ENCODE measurements at places on chromosomes 5 and 9.
A peak's percentile ranks its signal among the peaks of the same experiment; 100 is the strongest.

GRCh38 chr5:62477801-62478200 is 65.2 kb downstream of the IPO11 start:
- DNase-seq: no peak

GRCh38 chr9:34501889-34502425 is 20.8 kb downstream of the ENHO start:
- DNase-seq: peak; percentile 55

GRCh38 chr5:54616031-54616430 is 98.5 kb downstream of the SNX18 start:
- peak; percentile 21 for DNase-seq

DNA sequence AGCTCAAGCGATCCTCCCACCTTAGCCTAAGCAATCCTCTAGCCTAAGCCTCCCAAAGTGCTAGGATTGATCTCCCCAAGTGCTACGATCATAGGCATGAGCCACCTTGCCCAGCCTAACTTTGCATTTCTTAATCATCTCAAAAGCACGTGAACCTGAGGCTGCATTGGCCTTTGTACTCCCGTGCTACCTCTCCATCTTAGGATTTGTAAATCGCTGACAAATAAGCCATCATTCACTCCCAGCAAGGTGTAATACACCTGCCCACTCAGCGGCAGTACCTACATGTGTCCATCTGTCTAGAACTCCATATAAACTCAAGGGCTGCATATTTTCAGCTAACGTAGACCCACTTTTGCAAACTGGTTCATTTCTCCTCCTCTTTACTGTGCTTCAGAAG is 2.8 kb downstream of the ANKH start:
- DNase-seq: no peak

DNA sequence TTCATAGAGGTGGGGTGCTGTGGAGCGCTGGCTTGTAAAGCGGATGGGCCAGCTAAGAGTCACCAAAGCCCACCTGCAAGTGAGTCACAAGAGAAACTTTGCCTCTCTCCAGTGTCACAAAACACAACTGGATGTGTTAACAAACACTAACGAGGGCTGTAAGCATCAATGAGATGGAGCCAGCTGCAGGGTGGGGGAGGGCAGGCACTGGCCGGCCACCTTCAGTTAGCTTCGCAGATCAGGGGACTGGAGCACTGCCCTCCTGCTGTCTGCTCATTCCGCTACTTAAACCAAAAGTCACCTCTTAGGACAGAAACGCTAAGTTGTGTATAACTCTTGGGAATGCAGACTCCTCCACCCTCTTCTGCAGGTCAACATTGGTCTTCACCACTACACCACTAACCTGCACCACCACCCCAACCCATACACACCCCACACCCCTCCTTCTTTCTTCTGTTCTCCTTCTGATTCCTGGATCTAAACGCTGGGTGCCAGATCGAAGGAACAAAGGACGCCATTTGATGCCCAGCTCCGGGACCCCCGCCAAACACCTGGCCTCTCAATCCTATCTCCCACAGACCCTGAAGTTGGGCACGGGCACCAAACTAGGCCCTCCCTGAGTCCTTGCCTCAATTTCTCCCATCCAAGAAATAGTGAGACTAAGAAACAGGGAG is 2.1 kb downstream of the ARSI start:
- no peak for DNase-seq

DNA sequence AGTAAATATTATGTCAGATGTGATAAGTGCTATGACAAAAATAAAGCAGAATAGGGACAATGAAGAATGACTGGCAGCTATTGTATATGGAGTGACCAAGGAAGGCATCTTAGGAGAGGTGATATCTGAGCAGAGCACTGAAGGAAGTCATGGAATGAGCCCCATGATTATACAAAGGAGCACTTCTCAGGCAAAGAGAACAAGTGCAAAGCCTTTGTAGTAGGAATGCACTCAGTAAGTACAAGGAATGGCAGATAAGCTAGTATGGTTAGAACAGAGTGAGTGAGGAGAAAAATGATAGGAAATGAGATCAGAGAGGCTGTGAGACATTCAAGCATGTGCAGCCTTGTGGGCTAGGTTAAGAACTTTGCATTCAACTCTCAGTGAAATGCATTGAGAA is 214.8 kb downstream of the LURAP1L start:
- no peak for DNase-seq

DNA sequence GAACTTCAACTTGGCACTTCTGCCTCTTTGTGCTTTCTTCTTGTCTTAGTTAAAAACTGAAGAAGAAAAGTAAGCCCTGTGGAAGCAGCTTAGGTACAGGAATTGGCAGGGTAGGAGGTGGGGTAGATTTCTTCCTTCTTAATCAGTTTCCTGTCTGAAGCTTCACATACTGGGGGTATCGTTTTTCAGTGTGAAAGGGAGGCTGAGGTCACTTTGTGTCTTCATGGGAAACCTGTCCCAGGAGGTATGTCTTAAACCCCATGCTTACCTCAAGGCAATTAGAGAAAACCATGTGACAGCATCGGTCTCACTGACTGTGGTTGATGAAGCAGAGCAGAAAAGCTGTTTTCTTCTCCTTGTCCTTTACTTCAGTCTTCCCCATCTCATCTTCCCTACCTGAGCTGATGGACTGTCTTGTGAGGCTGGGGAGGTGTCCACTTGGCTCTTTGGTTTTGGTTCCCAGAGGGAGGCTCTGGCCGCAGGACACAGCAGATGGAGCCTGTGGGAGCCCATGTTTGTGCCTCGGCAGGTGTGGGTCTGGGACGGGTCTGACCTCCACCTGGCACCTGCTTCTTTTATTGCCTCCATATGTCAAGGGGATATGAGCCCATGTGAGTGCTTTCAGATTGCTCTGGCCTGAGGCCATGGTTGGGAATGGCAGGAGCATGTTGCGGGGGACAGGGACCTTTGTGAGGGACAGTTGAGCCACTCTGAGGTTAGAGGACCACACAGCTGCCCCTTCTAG is 47.0 kb downstream of the SH3GL2 start:
- no peak for DNase-seq

GRCh38 chr5:72380492-72381274 is 60.5 kb downstream of the PTCD2 start:
- no peak for DNase-seq

GRCh38 chr5:113900816-113901215 is 387.3 kb downstream of the YTHDC2 start:
- DNase-seq: no peak

DNA sequence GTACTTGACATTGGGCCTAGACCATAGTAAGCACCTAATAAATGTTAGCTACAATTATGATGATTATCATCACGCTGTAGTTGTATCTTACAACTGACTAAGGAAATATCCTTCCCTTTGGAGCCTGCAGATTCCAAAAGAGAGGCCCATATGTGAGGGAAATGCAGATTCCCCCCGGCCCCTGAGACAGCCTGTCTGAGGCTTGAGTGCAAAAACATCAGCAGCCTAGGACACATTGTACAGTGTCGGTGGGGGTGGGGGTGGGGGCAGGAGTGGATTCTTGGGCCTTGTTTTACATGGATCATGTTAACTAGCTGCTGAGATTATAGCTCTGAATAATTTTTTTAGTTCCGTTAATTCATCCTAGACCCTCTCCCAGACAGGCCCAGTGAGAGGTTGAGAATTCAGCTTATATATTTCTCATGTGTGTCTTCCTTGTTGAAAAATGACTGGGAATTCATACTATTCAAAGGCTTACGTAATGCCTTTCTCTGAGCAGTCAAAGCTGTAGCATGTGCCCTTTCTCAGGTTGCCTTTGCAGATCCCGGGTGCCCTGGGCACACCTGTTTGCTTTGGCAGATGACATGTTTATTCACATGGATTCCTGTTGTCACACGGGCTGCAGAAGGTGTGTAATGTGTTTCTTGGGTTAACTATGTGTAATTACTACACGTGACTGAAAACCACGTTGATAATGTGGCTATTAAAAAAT is 262.8 kb downstream of the NR3C1 start:
- DNase-seq: no peak

DNA sequence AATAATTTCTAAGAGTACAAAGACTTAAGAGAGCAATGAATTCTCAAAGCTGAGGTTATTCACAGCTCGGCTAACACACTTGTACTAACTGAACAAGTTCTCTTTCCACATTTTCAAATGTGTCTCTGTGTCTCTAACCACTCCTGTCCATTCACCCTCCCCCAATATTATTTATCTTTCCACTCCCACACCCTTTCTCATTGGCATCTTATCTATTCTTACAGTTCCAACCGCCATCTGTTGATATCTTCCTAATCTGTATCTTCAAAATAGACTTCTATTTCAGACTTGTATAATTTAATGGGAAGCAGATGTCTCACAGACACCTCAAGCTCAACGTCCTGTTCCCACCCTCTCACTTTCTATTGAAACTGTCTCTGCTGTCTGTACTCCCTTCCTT is 205.9 kb downstream of the ANXA1 start:
- no peak for DNase-seq

DNA sequence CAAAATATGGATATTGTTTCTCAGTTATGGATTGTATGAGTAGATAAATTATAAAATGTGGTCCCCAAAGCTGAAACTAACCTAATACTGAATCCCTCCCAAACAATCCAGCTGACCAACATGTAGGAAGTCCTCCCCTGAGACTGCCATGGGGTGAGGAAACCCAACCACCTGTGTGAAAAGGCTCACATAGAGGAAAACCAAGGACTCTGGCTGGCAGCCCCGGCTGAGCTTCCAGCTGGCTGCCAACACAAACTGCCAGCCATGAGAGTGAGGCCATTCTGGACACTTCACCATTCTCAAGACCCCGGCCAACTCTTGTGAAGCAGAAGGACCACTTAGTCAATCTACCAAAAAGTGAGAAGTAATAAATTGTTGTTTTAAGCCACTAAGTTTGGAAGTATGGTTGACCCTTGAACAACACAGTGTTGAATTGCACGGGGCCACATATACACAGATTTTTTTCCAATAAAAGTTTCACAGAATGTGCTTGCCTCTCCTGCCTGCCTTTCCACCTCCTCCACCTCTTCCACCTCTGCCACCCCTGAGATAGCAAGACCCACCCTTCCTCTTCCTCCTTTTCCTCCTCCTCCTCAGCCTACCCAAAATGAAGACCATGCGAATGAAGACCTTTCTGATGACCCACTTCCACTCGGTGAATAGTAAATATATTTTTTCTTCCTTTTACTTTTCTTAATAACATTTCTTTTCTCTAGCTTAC is 15.3 kb upstream of the NRG2 start:
- DNase-seq: no peak

GRCh38 chr9:34823778-34824177 is 113.8 kb upstream of the CCL21 start:
- DNase-seq: no peak

DNA sequence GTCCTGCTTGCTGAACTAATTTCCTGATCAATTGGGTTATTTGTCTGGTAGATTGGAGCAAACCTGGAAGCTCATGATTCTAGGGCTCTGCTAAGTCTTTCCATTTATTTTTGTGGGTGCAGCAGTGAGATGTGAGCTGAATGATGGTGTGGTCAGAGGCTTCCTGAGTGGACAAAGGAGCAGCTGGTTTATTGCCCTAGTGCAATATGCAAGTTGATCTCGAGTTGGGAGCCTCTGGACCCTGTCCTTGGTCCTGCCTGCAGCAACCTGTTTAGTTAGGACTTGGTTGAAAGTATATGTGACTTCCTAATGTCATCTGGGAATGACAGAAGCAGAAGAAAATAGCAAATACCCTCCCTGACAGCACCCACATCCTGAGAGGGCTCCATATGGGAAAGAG is 4.2 kb upstream of the UNC5A start:
- no peak for DNase-seq

- peak; percentile 26 for DNase-seq
These were observed 544 bp downstream of the FNBP1 start for GRCh38 chr9:130042406-130042884.

DNA sequence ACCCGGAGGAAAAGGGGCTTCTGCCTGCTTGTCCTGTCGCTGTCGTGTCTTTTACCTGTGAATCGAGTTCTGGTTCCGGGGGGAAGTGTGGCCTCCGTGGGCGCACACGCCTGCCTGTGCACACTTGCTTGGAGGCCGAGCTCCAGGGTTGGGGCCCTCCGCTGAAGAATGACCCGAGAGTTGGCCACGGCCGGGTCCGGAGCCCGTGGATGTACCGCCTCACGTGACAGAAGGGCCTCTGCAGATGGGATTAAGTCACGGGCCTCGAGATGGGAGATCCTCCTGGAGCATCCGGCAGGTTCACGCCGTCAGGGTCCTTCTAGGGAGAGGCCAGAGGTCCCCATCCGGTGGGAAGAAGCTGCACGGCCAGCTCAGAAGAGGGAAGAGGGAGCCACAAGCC is 81.0 kb downstream of the KCNT1 start:
- DNase-seq: no peak

DNA sequence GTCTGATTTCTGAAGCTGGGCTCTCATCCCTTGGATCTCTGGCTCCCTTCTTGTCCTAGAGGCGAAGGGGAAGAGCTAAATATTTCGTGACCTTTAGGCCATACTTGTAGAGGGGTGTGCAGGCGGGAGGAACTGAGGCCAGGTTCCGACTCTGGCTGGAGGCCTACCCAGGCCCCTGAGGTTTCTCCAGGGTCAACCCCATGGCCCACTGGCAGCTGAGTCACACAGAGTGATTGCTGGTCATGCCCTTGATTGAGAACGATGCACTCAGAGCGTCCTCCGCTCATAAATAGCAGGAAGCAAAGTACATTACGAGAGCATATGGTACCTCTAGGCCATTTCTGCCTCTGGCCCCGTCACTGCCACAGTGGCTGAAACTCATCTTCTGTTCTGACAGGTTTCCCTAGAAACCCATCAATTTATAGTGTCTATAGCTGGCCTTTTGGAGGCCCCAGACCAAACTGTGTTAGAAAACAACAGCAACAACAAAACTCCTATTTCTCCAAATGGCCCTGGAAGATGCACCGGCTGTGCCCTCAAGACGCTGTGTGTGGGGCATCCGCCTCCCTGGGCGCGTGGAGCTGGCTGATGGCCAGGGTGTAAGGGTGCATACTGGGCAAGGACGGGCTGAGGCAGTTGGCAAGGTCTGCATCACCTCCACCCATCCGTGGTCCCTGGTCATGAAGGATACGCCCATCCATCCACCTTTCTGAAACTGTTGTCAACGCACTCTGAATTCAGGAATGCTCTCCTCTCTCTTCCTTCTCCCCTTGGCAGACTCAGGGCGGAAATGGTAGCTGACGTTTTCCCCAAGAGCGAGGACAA is 32.9 kb upstream of the FCN1 start:
- no peak for DNase-seq

GRCh38 chr5:126124706-126125345 is 298.4 kb upstream of the GRAMD2B start:
- DNase-seq: no peak

GRCh38 chr5:10550222-10550995 is 13.5 kb upstream of the ANKRD33B start:
- DNase-seq: no peak
